Activated T-helper 9 cell treated with anti-CD3 and anti-CD28 coated beads, Interleukin-2, amount 50 U/mL, for 16 hours (primary cell): ENCODE measurements at places on chromosomes 2 and 18.

GRCh38 chr18:3529077-3529476 lies 79.1 kb downstream of the TGIF1 start:
- DNase-seq: no peak

DNA sequence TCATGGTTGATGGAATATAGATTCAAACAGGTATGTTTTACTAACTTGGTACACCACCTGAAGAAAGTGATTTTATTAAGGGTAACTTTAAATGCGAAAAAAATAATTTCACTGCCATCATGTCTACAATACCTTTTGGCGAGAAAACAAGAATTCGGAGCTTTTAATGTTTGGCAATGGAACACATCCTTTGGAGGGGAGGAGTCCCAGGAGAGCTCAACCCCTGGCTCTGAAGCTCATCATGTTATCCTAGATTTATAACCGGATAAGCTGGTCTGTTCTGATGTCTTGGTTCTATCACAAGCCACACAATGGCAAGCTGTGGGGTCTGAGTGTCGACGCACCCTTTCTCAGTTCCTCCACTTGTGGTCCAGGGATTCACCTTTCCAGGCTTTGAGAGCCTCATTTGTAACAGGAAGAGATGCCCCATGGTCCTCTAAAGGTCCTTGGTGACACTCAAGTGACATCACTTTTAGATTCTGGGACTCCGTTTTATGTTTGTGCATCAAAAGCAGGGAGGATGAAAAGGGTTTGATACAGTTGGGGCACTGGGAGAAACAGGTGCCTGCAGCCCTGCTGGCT lies 172.7 kb downstream of the BCL2 start:
- no peak for DNase-seq

DNA sequence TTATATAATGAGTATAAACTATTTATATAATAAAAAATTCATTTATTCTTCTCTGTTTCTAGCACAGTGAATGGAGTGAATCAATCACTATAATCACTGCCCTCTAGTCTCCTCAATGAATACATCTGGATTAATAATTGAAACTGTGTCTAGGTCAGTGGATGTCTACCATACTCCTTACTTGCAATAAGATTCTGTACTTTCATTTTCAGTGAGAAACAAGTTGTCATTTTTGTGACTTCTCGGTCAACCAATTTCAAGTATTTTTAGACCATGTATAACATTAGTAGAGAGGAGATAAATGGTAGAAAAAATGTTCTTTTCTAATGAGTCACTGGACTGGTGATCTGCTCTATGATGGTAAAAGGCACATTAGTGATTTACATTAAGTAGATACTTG lies 799.6 kb upstream of the CHAC2 start:
- no peak for DNase-seq

GRCh38 chr2:217142649-217143266 lies 282.9 kb upstream of the TNP1 start:
- no peak for DNase-seq

DNA sequence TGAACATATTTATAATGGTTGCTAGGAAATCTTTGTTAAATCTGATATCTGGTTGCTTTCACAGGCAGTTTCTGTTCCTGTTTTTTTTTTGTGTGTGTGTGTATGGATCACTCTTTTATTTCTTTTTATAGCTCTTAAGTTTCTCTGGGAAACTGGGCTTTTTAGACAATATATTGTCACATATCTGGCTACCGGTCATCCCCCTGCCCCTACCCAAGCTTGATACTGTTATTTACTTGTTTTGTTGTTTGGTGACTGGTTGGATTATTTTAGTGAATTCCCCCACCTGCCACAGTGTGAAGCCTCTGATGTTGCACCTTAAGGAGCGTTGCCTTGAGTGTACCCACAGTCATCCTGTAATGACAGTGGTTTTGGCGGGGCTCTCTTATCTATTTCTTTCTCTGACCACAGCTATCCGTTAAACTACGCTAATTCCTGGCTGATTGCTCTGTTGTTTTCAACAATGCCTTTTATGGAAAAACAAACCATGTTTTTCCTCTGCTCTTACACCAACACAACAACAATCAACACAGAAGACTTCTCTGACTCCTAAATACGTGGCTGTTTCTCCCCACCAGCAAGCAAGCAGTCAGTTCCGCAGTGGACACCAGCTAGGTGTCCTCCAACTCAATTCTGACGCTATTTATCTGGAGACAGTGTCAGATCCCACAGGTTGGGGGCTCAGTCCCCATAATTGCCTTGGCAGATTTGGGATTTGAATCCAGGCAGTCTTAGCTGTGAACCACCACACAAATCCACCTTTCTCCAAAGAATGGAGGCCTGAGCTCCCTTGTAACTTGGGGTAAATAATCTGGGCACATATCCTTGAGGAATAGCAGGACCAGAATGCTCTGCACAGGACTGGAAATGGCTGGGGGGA lies 10.9 kb downstream of the GNLY start:
- DNase-seq: no peak

GRCh38 chr2:96906729-96907114 lies 36.8 kb upstream of the SEMA4C start:
- no peak for DNase-seq
